AG20443 (cell line): ENCODE measurements at places on chromosomes 11 and 22.
A peak's percentile ranks its signal among the peaks of the same experiment; 100 is the strongest.

DNA sequence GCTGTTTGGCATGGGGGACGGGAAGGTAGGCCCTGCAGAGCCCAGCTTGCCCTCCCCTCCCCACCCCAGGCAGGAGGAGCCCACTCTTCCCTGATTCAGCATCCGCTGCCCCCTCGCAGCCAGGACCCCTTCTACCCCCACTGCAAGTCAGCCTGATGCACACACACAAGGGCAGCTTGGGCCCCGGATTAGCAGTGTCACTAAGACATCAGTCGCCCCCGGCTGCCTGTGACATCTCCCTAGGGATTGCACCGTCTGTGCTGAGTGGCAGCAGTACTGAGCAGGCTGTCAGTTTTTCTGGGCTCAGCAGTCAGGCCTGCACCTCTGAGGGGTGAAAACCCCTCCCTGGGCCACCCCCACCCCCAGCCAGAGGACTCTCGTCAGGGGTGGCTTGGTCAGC is 30.4 kb upstream of the SYT7 start:
- no peak for DNase-seq

DNA sequence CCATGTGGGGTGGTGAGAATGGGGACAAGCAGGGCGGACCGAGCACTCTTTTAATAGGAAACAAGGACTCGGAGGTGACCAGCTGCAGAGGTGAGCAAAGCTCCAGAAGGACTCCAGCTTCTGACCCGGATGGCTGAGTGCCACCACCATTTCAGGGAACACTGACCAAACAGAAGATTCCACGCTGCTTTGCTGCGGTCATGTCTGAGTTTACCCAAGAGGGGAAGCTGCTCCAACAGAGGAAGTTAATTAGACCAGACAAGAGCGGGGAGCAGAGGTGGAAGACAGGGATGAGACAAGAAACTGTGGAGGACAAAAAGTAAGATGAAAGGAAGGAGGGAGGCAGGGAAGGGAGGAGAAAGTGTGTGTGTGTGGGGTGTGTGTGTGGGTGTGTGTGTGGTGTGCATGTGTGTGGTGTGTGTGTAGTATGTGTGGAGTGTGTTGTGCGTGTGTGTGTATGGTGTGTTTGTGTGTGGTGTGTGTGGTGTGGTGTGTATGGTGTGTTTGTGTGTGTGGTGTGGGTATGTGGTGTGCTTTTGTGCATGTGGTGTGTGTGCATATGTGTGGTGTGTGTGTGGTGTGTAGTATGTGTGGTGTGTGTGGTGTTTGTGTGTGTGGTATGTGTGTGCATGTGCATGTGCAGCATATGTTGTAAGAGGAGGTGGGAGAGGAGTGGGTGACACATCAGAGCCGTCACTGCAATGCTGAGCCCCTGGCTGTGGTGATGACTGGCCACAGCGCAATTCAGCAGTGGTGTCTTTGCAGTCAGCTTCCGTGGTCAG is 82.2 kb upstream of the AKIP1 start:
- DNase-seq, result no peak

DNA sequence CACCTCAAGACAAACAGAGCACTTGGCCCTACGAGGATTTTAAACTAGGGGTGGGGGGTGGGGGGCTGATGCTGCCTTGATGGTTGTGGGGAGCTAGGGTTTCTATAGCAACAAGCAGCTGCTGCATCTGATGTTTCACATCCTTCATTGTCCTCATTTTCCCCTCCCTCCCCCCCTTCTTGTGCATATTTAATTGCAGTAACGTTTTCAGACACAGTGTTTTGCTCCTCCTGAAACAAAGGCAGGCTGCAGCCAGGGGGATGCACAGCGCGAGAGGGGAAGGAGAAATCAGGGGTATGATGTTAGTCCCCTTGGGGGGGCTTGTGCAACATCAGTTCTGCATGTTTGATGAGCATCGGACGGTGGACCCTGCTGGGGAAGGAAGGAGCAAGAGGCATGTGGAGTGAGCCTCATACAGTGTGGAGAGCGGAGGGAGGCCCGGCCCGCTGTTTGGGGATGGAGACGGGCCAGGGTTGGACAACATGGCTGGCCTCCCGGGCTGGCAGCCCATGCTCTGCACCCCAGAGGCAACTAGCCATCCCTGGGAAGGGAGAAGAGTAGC is 208.3 kb downstream of the CEP164 start:
- DNase-seq, result no peak

- DNase-seq, result no peak
These were observed 528.6 kb downstream of the BRD1 start for GRCh38 chr22:49298834-49299750.

GRCh38 chr11:69635195-69635594 is 5.8 kb upstream of the CCND1 start:
- DNase-seq, result no peak

GRCh38 chr11:70725739-70726138 is 327.4 kb downstream of the CTTN start:
- no peak for DNase-seq

GRCh38 chr11:18282626-18283025 is 16.6 kb downstream of the SAA1 start:
- no peak for DNase-seq

- DNase-seq, result no peak
These were observed 7.9 kb downstream of the HSD17B12 start for GRCh38 chr11:43688394-43688793.

DNA sequence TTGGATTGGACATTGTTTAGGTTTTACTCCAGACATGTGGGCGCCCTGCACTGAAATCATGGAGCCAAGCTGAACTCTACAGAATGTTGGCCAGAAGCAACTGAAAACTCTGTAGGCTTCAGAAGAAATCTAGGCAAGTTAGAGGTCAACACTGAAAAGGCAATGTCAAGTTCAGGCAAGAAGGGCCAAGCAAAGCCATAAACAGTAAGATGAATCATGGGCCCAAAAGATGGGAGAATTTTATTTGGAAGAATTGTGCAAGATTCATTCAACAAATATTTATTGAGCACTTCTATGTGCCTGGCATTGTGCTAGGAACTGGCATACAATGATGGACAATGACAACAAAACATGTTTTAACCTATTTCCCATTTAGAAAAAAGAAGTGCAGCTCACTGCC is 10.9 kb downstream of the HOATZ start:
- DNase-seq, result no peak

- no peak for DNase-seq
These were observed 2.9 kb upstream of the HMBS start for GRCh38 chr11:119081682-119082260.

DNA sequence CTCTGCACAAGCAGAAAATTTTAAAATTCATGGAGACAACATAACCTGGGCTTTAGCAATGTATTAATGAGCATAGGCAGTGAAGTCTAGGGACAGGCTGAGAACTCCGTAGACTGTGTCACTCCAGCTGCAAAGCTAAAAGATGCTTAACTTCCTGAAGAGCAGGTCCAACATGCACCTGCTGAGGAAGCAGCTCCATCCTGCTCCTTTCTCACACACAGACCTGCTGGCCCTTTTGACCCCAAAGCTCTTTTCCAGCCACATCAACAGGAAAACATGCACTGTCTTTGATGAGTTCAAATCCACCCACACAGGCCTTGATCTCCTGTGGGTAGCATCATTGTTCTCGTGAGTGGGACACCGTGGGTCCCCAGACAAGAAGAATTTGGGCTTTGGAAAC is 36.0 kb downstream of the SYN3 start:
- no peak for DNase-seq

DNA sequence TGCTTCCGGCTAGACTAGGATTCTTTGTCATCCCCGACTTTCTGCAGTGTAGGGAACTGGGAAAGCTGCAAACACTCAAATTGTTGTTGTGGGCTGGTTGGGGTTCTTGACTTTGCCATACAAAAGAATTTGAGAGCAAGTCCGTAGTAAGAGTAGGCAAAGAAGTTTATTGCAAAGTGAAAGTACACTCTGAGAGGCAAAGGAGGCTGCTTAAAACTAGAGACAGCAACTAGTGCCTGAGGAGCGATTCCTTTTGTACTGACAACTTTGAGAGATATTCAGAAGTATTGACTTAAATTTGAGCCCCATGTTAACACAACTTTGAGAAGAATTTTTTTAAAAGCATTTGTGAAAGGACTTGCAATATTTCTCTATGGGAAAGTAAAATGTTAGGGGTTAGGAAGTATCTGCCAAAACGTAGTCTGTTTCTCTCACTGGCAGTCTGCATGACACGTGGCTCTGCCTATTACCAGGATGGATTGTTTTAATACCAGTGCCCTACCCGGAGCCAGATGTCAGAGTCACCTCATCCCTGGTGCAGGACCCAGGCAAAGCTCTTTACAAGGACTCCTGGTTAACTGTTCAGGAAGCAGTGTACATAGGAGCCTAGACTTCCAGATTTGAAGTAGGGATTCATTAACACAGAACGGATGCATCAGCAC is 85.0 kb upstream of the CLPB start:
- DNase-seq, result peak; percentile 48

GRCh38 chr11:34278693-34279297 is 79.0 kb downstream of the ABTB2 start:
- DNase-seq, result no peak

DNA sequence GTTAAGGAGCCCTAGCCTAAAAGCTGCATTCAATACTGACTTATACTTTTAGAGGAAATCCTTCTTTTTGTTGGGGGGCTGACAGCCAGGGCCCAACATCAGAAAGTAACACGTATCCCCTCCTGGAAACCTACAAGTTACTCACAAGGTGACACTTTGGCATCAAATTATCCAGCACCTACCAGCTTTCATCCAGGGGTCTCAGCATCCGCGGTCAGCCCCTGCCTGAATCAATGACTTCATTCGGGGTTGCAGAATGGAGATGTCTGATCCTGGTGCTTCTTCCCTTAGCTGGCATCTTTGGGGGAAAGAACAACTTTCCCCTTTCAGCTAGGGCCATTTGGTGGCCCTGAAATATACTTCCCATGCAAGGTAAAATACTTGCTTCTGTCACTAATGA is 5.3 kb upstream of the NAP1L4 start:
- no peak for DNase-seq

GRCh38 chr11:13105237-13105844 is 96.2 kb downstream of the RASSF10 start:
- no peak for DNase-seq

GRCh38 chr11:96162816-96163499 is 180.0 kb downstream of the MAML2 start:
- DNase-seq, result peak; percentile 80

- no peak for DNase-seq
These were observed 569.9 kb upstream of the ANO5 start for GRCh38 chr11:21622995-21623394.

- DNase-seq, result no peak
These were observed 324.5 kb downstream of the LRRC4C start for GRCh38 chr11:41134971-41135370.

- no peak for DNase-seq
These were observed 14.1 kb downstream of the ZFP91 start for GRCh38 chr11:58592760-58593472.

DNA sequence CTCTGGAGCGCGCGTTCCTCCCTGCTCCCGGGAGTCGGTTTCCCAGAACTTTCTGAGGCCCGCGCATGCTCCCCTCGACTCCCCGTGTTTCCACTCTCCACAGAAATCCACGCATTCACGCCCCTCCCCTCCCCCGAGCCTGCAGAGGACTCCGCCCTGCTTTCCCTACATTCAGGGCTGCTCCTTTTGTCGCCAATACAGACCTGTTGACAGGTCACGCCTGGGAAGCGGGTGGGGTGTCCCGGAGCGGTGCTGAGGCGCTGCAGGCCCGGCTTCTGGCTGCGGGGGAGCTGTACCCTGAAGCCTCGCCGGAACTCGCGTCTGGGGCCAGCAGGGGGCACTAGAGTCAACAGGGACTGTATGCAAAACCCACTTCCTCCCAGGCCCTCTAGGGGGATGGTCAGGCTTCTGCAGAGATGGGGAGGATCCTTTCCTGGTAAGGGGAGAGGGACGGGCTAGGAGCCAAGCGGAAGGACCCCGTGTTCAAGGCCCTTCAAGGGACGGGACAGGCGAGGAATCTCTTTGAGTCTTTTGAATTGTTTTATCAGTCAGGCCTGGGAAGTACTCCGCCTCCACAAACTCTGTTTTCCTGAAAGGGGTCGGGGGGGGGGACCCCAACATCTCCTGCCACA is at the start of gene PRAME:
Gene PRAME (minus strand): TSS at position 294 of the 632 bp plus-strand sequence. CDS start 2,433 bp downstream, outside the sequence.
- peak; percentile 47 for DNase-seq

DNA sequence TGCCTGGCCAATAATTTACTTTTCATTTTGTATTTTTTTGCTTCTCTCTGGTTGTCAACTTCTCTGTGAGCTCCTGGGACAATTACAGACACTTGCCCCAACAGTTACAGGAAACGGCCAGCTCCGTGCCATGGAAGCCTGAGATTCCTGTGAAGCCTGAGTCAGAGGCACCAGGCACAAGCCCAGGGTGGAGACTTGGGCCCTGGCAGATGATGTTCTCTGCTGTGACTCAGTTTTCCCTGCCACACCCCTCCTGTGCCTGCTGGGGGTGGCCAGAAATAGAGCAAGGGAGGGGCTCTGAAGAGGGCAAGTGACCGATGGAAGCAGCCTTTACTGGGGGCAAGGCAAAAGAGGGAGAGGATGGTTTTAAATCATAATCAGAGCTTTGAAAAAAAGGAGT is 4.9 kb downstream of the ATP5MGL start:
- peak; percentile 95 for DNase-seq

DNA sequence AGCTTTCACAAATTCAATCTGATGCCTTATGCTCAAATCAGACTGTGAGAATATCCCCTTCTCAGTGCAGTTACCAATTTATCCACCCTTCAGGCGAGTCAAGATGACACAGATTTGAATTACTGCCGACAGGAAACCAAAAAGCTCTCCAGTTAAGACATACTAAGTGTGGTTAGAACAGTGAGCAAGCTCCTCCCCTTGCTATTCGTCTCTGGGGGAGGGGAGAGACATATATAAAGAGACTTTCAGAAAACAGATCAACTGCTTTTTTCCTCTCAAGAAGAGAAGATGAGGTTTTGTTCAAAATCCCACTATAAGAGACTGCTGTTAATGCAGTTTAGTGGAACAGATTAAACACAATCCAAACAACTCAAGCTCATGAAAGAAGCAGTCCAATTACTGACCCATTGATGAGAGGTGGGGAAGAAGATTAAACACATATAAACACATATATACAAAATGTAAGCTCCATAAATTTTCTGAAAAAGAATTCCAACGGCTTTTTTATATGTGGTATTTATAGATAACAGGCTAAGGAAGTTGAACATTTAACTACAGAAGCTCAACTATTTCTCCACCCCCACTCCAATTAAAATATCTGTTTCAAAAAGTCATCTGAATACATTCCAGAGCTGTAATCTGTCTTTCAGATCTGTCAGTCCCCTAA is 102.7 kb downstream of the MRTFA start:
- peak; percentile 40 for DNase-seq

- no peak for DNase-seq
These were observed 412.3 kb upstream of the SYN3 start for GRCh38 chr22:33470456-33470855.
